ENCODE measurements at places on chromosomes 2 and 18. TPM values are rescaled to one million over a fixed set of nuclear protein-coding genes. Genes with fewer than 3 reads are reported as not detected.

- no peak for DNase-seq
These were observed 36.7 kb downstream of the PROC start for GRCh38 chr2:127454595-127455565.

FSHR gene
- not detected for total RNA-seq

CCDC68 gene
- not detected for total RNA-seq

- DNase-seq: no peak
These were observed 86.8 kb downstream of the SEMA4F start for GRCh38 chr2:74740741-74741431.

ERMN gene
- 18.0 TPM for total RNA-seq

DNA sequence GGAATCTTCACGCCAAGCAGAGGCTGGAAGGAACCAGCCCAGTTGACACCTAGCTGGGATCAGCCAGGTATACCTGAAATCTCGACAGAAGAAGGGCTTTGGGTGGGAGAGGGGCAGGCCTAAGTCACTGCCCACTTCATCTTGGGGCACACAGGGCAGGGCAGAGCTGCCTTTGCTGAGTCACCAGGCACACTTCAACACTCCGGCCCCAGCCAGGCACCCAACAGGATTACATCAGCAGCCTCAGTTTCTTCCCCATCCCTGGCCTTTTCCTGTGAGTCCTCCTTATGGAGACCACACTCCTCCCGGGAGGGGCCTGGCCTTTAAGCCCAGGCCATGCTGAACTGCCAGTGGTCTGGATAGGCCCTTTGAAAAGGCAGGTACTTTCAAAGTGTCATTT, 201.7 kb upstream of the HS6ST1 start:
- no peak for DNase-seq
